ENCODE measurements at places on chromosomes 3 and 15. TPM values are rescaled to one million over a fixed set of nuclear protein-coding genes. Genes with fewer than 3 reads are reported as not detected.

- DNase-seq: no peak
Observed at GRCh38 chr15:58355973-58356372, 75.8 kb upstream of the LIPC start.

- DNase-seq: no peak
Observed at GRCh38 chr3:13167064-13167743, 94.0 kb upstream of the IQSEC1 start.

DNA sequence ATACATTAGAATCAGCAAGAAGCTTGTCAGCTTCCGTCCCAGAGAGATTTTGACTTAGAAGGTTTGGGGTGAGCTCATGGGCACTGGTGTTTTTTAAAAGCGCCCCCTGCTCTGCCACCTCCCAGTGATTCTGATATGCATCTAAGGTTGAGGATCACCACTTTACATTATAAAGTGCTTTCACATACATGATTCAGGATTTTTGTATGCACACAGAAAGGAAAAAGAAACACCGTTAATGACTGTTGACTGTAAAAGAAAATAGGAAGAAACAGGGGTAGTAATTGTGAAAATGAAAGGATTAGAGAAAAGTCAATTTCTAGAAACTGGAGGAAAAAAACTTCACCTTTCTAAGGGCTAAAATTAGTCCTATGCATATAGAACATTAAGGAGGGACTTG is 104.9 kb upstream of the ZBED2 start:
- no peak for DNase-seq

DNA sequence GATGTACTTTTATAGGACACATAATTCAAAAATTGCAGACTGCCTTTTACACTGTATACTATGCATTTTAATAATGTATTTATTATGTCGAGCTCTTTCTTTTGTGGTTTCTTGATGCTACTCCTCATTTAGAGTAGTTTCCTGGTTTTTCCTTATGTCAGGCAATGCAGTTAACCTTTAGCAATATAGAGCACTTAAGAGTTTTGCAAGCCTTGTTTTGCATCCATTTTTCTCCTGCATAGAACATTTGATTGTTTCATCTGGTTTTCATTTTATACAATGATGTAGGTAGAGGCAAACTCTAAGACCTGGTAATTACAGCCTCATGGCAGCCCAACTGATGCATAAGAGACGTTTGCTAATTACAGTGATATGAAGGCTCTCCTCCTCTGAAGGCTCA is 86.3 kb downstream of the PDZRN3 start:
- DNase-seq: no peak

DNA sequence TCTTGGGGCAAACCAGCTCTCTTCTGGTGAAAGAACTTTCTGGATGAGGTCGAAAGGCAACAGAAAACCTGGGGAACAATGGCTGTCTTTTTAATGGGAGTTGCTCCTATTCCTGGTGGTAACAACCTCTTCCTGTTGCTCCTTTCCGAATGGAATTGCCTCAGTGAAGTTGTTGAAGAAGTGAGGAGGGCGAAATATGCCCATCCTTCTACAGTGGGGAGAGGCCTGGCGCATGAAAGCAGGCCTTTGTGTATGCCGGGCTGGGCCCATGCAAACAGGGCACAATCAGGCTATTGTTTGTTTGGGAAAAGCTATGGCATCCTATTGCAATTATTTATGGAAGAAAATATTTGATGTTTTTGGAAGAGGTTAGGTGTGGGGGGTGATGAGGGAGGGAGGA is 166.9 kb downstream of the IGF1R start:
- no peak for DNase-seq

DNA sequence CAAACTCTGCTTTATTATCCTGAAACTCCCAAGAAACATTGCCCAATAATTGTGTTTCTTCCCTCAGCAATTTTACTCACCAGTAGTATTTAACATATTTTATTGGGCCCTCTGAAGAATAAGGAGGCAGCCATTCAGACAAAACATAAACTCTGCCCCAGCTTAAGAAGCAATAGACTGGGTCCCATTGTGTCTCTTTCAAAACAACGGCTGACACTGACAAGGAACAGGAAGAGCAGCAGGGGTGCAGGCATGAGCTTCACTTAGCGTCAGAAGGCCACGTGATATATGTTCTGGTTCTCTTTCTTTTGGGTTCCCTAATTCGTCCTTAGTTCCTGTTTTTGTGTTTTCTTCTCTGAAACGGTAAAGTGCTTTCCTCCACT is 242.3 kb downstream of the FHIT start:
- no peak for DNase-seq

DNA sequence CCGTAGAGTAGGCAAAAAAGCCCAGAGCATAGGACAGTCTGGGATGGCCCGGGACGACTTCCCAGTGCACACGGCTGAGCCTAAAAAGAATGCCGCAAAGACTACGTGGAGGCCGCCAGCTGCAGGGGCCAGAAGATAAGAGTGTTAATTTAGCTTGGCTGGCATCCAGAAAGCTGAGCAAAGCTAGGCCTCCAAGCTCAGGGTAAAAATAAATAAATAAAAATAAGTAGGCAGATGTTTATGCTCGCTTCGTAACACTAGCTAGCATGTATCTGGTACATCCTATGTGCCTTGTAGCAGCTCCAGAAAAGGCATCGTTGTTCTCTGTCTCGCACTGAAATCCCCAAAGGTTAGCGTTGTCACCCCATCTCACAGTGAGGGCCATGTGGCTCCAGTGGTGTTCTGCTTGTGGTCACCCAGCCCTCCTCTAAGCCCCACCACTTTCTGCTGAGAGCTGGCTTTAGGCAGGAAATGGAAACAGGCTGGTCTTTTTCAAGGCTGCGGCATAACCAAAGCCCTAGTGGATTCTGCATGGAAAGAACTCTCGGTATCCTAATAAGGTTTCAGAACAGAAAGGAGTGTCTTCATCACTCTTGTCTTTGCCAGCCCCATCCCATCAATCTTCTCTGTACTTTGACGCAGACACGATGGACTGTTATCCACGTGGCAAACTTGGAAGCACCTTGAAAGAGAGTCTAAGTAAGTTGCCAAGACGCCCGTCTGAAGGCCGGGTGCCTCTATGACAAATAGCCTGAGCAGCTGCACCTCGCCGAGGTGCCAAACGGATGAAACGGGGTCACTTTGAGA is 58.1 kb upstream of the MEF2A start:
- DNase-seq: no peak

- no peak for DNase-seq
Observed at GRCh38 chr15:31609258-31609681, 282.6 kb downstream of the KLF13 start.

- no peak for DNase-seq
Observed at GRCh38 chr3:50676031-50676705, 1.4 kb downstream of the DOCK3 start.

DNA sequence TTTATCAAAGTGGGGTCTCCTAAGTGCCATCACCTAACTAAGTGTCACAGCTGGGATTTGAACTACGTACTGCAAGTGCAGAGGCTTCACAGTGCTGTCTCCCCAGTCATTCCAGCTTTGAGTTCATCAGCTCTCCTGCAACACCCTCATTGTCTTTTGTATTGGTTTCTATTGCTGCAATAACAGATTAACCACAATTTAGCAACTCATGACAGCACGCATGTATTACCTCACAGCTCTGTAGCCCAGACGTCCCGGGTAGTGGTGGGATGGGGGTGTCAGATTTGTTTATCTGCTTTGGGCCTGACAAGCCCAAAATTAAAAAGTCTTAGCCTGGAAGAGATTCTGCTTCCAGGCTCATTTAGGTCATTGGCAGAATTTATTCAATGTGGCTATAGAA is 220.5 kb upstream of the LRRN1 start:
- no peak for DNase-seq

The GOLGA8J gene
- total RNA-seq: not detected

The C3orf85 gene
- total RNA-seq: not detected

- DNase-seq: no peak
Observed at GRCh38 chr3:11508346-11509172, 135.2 kb downstream of the VGLL4 start.

All from progenitor cell of endocrine pancreas (in vitro differentiated cells).